Left lung (tissue), 14 donors: ENCODE measurements at places on chromosomes 4 and X. TPM values are rescaled to one million over a fixed set of nuclear protein-coding genes. Genes with fewer than 3 reads are reported as not detected.

MAGEA2B gene
- total RNA-seq, result not detected

ENPEP gene
- total RNA-seq, result 7.3 TPM

UGT2B17 gene
- total RNA-seq, result not detected

MEPE gene
- not detected for total RNA-seq

DUSP21 gene
- not detected for total RNA-seq

RAB41 gene
- total RNA-seq, result not detected

COL4A6 gene
- 1.4 TPM for total RNA-seq

FGFR3 gene
- 13.5 TPM for total RNA-seq

STK32B gene
- total RNA-seq, result 0.90 TPM

SPIN2A gene
- total RNA-seq, result 0.60 TPM

TACR3 gene
- not detected for total RNA-seq

RAB40A gene
- total RNA-seq, result 0.17 TPM

CT45A1 gene
- total RNA-seq, result not detected

GRCh38 chr4:108941904-108942430 is 179.1 kb upstream of the ETNPPL start:
- H3K27me3 ChIP-seq, result no peaks in the 10 kb centered on the region
- no peak overlapping the region for H3K4me3 ChIP-seq
- H3K36me3 ChIP-seq, result no peaks in the 10 kb centered on the region
- H3K4me1 ChIP-seq, result no peaks in the 10 kb centered on the region

DNA sequence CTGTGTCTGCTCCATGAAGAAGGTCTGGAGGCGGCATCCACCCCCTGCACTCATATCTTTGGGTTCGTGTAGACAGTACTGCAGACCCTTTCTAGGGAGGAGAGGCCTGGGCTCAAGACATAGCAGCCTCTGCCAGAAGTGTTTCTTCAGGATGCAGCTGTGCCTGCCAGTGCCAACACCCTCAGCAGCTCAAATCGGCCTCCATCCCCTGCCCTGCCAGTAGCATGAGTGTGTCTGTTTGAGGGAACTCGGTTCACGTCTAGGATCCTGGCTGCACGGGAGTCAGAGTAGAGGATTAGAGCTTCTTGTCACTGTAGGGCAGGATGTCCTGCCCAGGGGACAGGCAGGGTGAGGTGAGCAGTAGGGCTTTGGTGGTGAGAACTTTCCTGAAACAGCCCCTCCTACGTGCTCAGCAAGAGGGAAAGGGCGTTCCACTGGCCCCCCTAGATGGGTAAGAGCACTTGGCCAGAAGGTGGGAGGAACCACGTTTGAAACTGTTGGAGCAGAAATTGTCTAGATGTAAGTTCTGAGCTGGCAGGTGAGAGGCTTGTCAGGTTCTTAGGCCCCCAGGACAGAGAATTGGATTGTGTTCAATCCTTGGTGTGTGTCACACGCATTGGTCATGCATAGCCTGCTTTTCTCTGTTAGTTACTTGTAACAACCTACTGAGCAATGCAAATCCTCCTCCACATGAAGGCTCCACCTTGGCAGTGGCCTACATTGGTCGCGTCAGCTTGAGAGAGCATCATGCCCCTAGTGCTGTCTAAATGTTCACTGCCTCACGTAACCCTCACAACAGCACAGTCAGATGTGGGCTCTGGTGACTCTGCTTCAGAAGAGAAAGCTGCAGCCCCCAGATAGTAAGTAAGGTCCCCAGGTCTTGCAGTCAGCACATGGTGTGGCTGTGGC is 25.8 kb upstream of the FAM193A start:
- no peak overlapping the region for H3K27ac ChIP-seq
- no peaks in the 10 kb centered on the region for H3K27me3 ChIP-seq

DNA sequence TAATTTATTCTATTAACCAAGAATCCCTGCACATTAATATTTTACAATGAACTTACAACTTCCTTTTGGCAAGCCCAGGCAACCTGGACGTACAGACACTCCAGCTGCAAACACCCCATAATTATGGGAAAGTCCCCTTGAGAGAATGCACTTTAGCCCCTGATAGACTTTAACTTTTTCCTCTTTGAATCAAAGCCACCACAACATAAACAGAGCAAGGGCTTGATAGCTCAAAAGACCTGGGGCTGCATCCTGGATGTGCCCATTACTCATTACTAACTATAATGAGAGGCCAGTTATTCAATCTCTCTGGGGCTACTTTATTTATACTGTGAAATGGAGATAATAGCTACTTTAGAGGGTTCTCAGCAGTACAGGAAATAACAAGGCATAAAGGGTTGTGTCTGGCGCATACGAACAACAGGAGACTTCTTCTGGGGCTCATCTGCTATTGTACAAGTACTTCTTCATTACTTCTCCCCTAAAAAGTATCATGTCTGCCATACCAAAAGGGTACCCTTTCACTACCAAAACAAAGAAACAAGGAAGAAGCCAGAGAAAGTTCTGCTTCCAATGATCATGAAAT is 54.9 kb downstream of the CASK start:
- H3K27me3 ChIP-seq, result no peaks in the 10 kb centered on the region
- DNase-seq, result no peak
- H3K4me1 ChIP-seq, result no peaks in the 10 kb centered on the region
- no peaks in the 10 kb centered on the region for H3K36me3 ChIP-seq
- H3K27ac ChIP-seq, result no peak overlapping the region
- no peak overlapping the region for H3K4me3 ChIP-seq

DNA sequence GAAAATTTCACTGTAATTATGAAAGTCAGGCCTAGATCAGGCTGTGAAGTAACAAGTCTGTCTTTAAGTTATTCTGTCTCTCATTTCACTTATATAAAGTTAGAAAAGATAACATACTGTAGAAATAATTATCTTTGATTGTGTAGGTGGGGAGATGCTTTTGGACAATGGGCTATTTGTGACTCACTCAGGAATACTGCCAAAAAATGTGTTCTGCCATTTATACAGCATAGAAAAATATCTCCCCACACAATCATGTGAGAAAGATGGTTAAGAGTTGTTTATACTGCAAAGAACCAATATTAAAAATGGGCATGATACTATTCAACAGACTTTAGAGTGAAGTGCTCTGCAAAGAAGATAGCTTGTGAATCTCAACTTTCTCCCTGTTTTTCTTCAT is 95.0 kb upstream of the GABRA2 start:
- no peak overlapping the region for H3K27ac ChIP-seq
- H3K4me1 ChIP-seq, result no peaks in the 10 kb centered on the region
- no peak for DNase-seq
- no peaks in the 10 kb centered on the region for H3K27me3 ChIP-seq
- H3K36me3 ChIP-seq, result no peaks in the 10 kb centered on the region

DNA sequence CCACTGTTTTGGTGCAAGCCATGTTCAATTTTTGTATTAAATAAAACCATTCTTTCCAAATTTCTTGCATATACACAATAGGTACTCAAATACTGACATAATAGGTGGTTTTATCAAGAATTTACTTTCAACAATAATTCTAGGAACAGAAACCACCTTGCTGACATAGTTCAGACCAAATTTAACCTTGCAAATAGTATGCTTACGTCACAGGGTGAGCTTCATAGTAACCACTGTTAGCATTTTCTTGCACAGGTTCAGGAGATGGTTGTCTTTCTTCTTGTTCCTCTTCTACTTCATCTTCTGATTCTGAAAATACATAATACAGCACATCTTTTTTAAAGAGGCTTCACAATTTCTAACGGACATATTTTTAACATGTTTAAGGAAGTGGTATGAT is 17.6 kb downstream of the G3BP2 start:
- peaks cover 80% of the 10 kb centered on the region for H3K36me3 ChIP-seq
- no peak for DNase-seq
- H3K4me1 ChIP-seq, result peaks cover 19% of the 10 kb centered on the region
- no peak overlapping the region for H3K4me3 ChIP-seq

- H3K36me3 ChIP-seq, result no peaks in the 10 kb centered on the region
- H3K4me3 ChIP-seq, result no peak overlapping the region
- no peak for DNase-seq
- no peaks in the 10 kb centered on the region for H3K4me1 ChIP-seq
Observed at GRCh38 chrX:67555578-67556203, 11.9 kb downstream of the AR start.

- H3K27ac ChIP-seq, result peak overlapping the region; percentile 65
- H3K4me1 ChIP-seq, result peaks cover 26% of the 10 kb centered on the region
- DNase-seq, result no peak
- no peaks in the 10 kb centered on the region for H3K27me3 ChIP-seq
- no peaks in the 10 kb centered on the region for H3K36me3 ChIP-seq
Observed at GRCh38 chr4:139902321-139903320, 237.0 kb downstream of the MGST2 start.

- no peaks in the 10 kb centered on the region for H3K27me3 ChIP-seq
- DNase-seq, result no peak
Observed at GRCh38 chr4:19969492-19969891, 282.2 kb upstream of the SLIT2 start.

DNA sequence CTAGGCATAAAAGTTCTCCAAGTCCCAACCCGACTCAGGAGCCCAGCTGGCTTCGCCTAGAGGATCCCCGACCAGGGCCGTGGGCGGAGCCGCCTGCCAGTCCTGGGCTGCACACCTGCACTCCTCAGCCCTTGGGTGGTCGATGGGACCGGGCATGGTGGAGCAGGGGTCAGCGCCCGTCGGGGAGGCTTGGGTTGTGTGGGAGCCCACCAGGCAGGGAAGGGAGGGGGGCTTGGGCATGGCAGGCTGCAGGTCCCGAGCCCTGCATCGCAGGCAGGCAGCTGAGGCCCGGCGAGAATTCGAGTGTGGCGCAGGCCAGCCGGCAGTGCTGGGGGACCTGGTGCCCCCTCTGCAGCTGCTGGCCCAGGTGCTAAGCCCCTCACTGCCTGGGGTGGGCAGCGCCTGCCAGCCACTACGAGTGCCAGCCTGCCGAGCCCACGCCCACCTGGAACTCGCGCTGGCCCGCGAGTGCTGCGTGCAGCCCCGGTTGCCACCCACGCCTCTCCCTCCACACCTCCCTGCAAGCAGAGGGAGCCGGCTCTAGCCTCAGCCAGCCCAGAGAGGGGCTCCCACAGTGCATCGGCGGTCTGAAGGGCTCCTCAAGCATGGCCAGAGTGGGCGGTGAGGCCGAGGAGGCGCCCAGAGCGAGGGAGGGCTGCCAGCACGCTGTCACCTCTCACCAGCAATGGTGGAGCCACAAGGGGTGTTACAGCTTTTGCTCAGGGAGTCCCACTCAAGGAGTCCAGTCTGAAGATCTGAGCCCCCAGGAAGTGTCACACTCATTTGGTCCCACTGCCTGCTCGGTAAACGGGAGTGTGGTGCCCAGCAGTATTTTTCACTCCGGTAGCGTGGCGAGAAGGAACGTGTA is 38.9 kb downstream of the SPRY1 start:
- H3K27me3 ChIP-seq, result no peaks in the 10 kb centered on the region
- no peak overlapping the region for H3K27ac ChIP-seq
- no peak for DNase-seq
- no peaks in the 10 kb centered on the region for H3K4me1 ChIP-seq
- H3K36me3 ChIP-seq, result no peaks in the 10 kb centered on the region

- H3K4me1 ChIP-seq, result peaks cover 3% of the 10 kb centered on the region
- H3K27ac ChIP-seq, result no peak overlapping the region
- H3K27me3 ChIP-seq, result no peaks in the 10 kb centered on the region
- H3K4me3 ChIP-seq, result no peak overlapping the region
- no peak for DNase-seq
Observed at GRCh38 chr4:41080976-41081375, 133.4 kb downstream of the APBB2 start.

DNA sequence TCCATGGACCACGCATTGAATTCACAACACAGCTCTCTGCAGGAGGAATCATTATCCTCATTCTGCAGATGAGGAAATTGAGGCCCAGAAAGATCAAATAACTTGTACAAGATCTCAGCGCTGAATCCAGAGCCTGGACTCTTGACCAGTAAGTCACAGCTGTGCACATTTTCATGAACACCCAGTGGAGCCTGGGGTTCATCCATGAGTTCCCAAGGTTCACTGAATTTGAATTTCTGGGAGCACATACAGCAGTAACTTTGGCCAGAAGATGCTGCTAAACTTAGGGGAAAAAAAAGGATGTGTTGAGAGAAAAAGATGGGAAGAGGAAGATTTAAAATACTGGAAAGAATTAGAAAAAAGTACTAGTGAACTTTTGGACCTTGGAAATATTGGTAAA is 218.7 kb upstream of the PPARGC1A start:
- no peaks in the 10 kb centered on the region for H3K27me3 ChIP-seq
- H3K4me3 ChIP-seq, result no peak overlapping the region
- DNase-seq, result no peak
- no peaks in the 10 kb centered on the region for H3K4me1 ChIP-seq
- H3K27ac ChIP-seq, result no peak overlapping the region

DNA sequence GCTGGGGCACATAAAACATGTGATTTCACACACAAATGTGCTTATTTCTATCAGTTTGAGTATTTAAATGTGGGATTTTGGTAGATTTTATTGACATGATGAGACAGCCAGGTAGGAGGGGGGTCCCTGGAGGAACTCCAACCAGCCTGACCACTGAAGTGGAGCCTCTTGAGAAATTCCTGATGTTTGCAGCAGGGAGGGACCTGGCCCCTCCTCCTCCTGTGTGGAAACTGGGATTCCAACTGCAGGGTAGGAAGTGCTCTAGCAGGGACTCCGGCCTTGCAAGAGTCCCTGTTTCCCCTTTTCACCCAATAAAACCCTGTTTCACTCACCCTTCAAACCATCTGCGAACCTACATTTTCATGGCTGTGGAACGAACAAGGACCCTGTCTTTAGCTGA is 2224.0 kb upstream of the AGA start:
- H3K4me1 ChIP-seq, result no peaks in the 10 kb centered on the region
- no peak overlapping the region for H3K4me3 ChIP-seq
- no peaks in the 10 kb centered on the region for H3K36me3 ChIP-seq
- H3K27me3 ChIP-seq, result no peaks in the 10 kb centered on the region

DNA sequence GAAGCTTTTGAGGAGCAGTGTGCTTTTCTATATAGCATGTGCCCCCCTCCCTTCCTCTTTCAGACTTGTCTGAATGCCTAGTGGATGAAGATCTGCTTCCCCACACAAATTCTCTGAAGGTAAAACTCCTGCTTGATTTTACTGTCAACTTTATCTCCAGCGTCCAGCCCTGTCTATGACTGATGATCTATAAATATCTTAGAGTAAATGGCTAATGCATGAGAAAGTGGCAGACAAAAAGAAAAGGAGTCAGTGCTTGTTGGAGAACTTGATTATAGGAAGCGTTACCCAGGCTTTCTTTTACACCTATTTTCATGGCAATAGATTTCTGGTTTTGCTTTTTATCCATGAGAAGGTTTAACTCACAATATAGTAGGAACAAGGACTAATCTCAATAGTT is 168.3 kb upstream of the HS3ST1 start:
- no peaks in the 10 kb centered on the region for H3K4me1 ChIP-seq
- DNase-seq, result no peak
- no peak overlapping the region for H3K4me3 ChIP-seq
- H3K27ac ChIP-seq, result no peak overlapping the region
- H3K27me3 ChIP-seq, result no peaks in the 10 kb centered on the region
- no peaks in the 10 kb centered on the region for H3K36me3 ChIP-seq

GRCh38 chr4:25863347-25863784 is 578 bp upstream of the SEL1L3 start:
- peak overlapping the region; percentile 77 for H3K4me3 ChIP-seq
- peak; percentile 86 for DNase-seq
- H3K27me3 ChIP-seq, result peaks cover 7% of the 10 kb centered on the region
